ENCODE measurements at places on chromosomes 6 and 20. TPM values are rescaled to one million over a fixed set of nuclear protein-coding genes. Genes with fewer than 3 reads are reported as not detected.

The HTR1E gene
- total RNA-seq: not detected

The TRIM31 gene
- not detected for total RNA-seq

The LAMP5 gene
- not detected for total RNA-seq

The BHLHE23 gene
- total RNA-seq: not detected

The NOTCH4 gene
- 1.5 TPM for total RNA-seq

The CYP21A2 gene
- not detected for total RNA-seq

The SUMO4 gene
- total RNA-seq: 1.8 TPM

GRCh38 chr6:15530411-15530810, 132.4 kb downstream of the DTNBP1 start:
- no peak for DNase-seq

DNA sequence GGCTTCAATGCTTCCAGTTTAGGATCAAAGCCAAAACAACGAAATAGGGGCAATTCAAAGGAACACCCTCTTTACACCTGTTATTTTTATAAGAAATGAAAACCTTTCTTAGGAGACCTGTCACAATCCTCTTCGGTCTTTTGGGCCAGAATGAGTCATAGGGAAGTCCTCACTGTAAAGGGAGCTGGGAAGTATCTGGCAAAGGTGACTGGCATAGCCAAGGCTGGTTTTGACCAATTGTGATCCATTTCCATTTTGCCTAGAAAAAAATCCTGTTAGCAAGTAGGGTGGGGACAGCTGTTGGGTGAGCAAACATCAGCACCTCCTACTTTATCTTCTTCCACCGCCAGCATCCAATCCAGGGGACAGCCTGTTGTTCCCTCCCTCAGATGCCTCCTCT, 343.2 kb upstream of the SULF2 start:
- no peak for DNase-seq

DNA sequence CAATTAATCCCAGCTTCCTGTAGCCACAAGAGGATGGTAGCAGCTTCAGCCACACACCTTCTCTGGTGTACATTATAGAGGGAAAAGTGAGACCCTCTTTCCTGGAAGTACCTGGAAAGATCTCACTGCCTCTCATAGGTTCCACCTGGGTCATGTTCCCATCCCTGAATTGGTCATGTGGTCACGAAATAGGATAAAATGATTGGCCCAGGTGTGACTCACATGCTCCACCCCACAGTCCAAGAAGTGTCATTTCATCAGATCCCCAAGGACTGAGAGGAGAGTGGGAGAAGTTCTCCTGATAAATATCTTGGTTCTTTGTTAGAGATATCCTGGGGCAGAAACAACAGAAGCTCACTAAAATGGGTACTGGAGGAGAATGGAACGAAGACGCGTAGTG, 142.4 kb downstream of the QRSL1 start:
- no peak for DNase-seq

DNA sequence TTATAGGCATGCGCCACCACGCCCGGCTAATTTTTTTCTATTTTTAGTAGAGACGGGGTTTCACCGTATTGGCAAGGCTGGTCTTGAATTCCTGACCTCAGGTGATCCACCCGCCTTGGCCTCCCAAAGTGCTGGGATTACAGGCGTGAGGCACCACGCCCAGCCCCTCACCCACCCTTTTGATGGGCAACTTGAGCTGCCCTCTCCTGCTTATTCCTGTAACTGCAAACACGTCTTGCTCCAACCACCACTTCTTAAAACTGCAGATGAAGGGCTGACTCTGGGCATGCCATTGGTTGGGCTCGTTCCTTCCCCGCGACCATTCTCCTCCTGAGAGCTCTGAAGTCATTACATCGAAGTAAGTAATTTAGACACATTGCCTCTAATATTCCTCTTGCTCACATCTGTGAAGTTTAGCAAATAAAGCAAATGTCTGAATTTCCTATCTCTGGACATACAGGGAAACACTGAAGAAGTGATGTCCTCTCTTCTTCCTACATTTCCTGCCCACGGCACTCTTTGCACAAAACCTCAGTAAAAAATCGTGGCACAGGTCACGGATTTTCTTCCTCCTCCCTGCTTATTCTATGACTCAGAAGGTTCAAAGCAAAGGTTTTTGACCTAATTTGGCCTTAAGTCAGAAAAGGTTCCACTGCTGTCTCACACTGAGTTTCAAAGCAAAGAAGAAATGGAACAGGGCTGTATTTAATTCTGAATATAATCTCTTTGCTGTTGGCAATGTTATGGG, 117.5 kb downstream of the GMPR start:
- DNase-seq: peak; percentile 77

- no peak for DNase-seq
Observed at GRCh38 chr20:22383156-22383555, 201.2 kb downstream of the FOXA2 start.

- DNase-seq: no peak
Observed at GRCh38 chr6:31588871-31589650, 3.0 kb downstream of the LST1 start.

DNA sequence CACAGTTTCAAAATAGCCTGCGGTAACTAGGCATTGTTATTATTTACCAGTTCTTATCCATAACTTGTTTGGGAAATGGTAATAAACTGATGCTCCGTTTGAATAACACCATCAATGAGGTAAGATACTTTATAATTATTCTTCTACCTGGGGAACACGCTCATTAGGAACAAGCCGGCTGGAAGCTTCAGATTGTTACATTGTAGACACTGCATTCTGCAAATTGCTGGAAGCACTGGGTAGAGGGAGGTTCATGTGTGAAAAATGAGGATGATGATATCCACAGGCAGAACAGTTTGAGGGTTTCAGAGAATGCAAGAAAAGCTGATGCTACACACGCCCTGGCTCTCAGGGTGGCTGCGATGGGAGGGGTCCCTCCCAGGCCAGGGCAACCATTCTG, 560.6 kb upstream of the AGPAT4 start:
- DNase-seq: no peak

- DNase-seq: no peak
Observed at GRCh38 chr6:30726506-30727413, 6.6 kb downstream of the TUBB start.

- no peak for DNase-seq
Observed at GRCh38 chr6:155120034-155120433, 124.9 kb downstream of the TIAM2 start.

- DNase-seq: no peak
Observed at GRCh38 chr6:65259059-65259458, 448.0 kb downstream of the EYS start.

DNA sequence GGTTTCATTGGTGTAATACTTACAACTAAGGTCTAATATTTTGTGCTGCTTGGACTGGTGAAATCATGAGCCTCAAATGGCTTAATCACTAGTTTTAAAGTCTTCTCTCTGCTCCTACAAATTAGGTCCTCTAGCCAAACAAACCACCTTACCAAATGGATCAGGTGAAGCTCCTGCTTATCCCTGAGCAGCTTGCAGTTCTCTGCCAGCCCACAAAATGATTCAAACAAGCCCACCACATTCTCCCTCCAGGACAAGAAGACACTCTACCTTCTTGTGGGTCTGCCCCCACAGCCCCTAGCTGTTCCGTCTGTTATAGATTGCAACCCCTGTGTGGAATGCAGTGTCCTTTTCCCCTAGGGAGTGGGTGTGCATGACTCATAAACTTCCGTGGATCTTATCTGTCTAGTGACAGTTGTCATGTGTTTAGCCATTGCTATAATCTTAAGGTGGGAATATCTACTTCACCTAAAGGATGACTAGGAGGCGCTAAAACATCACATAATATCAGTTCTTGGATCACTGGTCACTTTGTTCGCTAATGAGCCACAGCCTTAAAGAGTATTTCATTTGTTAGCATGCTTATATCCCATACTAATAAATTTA, 940.5 kb upstream of the MANEA start:
- DNase-seq: peak; percentile 6

- no peak for DNase-seq
Observed at GRCh38 chr6:106113256-106113959, 27.3 kb downstream of the PRDM1 start.

DNA sequence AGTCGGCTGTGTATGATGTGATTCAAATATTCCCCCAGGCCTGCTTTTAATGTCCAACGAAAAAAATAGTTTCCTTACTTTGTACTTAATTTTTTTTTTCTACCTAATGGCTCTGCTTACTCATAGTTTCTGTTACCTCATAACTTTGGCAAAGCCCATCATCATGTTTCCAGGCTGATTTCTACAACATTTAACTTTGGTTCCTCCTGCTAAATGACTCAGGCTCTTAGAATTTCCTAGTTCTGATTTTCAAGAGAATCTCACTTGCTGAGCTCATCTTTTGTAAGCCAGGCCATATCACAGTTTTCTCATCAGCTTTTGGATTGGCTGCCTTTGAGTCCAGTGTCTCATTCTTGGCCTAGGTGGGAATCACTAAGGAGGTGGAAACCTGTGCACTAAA, 323.1 kb downstream of the HDGFL1 start:
- DNase-seq: peak; percentile 89

DNA sequence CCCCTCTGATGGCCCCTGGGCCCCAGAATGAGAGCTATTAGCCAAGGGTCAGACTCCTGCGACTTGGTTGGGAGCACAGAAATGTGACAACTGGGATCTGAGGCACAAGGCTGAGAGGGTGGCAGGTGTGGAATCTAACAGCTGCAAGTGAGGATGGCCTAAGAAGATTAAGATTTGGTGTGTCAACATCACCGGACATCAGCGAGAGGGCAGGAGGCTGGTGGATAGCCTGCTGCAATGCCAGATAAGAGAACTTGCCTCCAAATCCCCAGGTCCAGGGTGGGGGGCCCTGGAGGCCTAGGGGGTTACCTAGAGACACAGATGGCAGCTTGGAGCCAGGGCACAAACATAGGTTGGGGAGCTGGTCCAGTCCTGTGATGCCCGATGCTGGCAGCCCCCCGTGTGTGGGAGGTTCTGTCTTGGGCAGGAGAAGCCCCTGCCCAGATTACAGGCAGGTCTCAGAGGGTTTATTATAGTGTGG, 155.8 kb downstream of the GRM4 start:
- DNase-seq: no peak
